ENCODE measurements at places on chromosomes 6 and 20. TPM values are rescaled to one million over a fixed set of nuclear protein-coding genes. Genes with fewer than 3 reads are reported as not detected.

The EEF1A2 gene
- 147 TPM for total RNA-seq

The GRIK2 gene
- 0.34 TPM for total RNA-seq

The GPR6 gene
- total RNA-seq = not detected

The RIMS4 gene
- total RNA-seq = 1.5 TPM

The CRIP3 gene
- total RNA-seq = 1.1 TPM

The ZNF311 gene
- 0.07 TPM for total RNA-seq

The MOCS1 gene
- total RNA-seq = 2.0 TPM

The EBF4 gene
- total RNA-seq = 2.5 TPM

The HBS1L gene
- 27.6 TPM for total RNA-seq

The TP53TG5 gene
- total RNA-seq = not detected

The IPCEF1 gene
- 0.16 TPM for total RNA-seq

The SAMHD1 gene
- 6.3 TPM for total RNA-seq

The LY6G5C gene
- 1.6 TPM for total RNA-seq

The THBD gene
- total RNA-seq = 32.0 TPM

The CPXM1 gene
- not detected for total RNA-seq

The ABHD12 gene
- 83.3 TPM for total RNA-seq

The OPRM1 gene
- not detected for total RNA-seq

The WFDC2 gene
- not detected for total RNA-seq

The COL12A1 gene
- total RNA-seq = 5.1 TPM

The AIF1 gene
- not detected for total RNA-seq

The SOX12 gene
- 25.4 TPM for total RNA-seq

The MTG2 gene
- 38.1 TPM for total RNA-seq

Measured in A549 treated with CORT108297 at 1 μM for 4 hours (cell line).